ENCODE measurements at places on chromosomes 2 and 18.

- no peak for DNase-seq
- no peaks in the 10 kb centered on the region for H3K27me3 ChIP-seq
- H3K36me3 ChIP-seq: no peaks in the 10 kb centered on the region
- peaks cover 10% of the 10 kb centered on the region for H3K4me1 ChIP-seq
These were observed 46.6 kb upstream of the ZBTB7C start for GRCh38 chr18:48455555-48456478.

DNA sequence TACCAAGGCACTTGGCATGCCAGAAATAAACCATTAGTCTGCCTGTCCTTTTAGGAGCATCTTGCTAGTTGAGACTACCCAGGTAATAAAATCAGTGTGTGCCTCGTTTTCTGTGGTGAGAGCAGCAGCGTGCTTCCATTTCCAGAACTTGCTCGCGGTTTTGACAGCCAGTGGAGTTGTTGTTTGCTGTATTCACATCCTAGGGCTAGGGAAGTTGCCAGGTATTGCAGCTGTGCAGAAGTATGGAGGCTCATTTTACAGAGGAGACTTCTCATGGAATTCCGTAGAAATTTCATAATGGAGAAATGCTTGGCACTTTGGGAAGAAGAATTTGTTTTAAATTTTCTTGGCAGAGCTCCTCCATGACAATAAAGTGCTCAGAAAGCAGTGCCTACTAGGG, 1355.1 kb upstream of the ZEB2 start:
- H3K27me3 ChIP-seq: no peaks in the 10 kb centered on the region
- no peak for DNase-seq
- no peaks in the 10 kb centered on the region for H3K36me3 ChIP-seq

DNA sequence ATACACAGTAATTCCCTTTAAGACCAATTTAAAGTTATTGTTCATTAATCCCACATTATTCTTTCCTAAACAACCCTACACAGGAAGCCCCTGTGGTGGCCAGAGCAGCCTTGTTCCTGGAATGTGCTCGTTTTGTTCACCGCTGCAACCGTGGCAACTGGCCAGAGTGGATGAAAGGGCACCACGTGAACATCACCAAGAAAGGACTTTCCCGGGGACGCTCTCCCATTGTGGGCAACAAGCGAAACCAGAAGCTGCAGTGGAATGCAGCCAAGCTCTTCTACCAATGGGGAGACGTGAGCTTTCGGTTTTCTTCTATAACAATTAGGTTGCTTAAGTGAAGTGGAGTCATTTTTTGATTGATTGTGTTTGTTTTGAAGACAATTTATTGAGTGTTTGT, 101.0 kb downstream of the UNC80 start:
- no peak overlapping the region for H3K27ac ChIP-seq
- H3K4me1 ChIP-seq: no peaks in the 10 kb centered on the region
- H3K27me3 ChIP-seq: no peaks in the 10 kb centered on the region
- no peak overlapping the region for H3K4me3 ChIP-seq
- H3K36me3 ChIP-seq: no peaks in the 10 kb centered on the region
- no peak for DNase-seq

DNA sequence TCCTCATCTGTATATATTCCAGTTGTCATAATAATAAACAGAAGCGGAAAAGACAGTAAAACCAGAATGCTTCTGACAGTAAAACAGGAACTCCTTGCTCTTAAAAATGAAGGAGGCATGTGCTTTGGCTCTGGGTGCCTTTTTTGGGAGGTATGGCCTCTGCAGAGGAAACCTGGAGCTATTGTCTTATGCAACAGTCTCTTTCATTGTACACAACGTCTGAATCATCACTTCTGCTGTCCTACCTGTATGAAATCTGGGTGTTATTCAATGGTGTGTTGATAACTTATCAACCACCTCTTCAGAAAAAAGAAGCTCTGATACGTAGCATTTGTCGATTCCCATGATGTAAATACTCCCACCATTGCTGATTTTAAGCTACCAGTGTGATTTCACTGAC, 64.8 kb downstream of the CDCA7 start:
- no peaks in the 10 kb centered on the region for H3K36me3 ChIP-seq
- H3K4me3 ChIP-seq: no peak overlapping the region
- H3K4me1 ChIP-seq: no peaks in the 10 kb centered on the region
- H3K27me3 ChIP-seq: no peaks in the 10 kb centered on the region

- no peaks in the 10 kb centered on the region for H3K36me3 ChIP-seq
- H3K4me1 ChIP-seq: no peaks in the 10 kb centered on the region
- H3K4me3 ChIP-seq: no peak overlapping the region
- no peak for DNase-seq
- no peak overlapping the region for H3K27ac ChIP-seq
These were observed 34.0 kb upstream of the SESTD1 start for GRCh38 chr2:179298666-179299065.

GRCh38 chr2:42930025-42930581, 137.7 kb upstream of the HAAO start:
- no peak overlapping the region for H3K4me3 ChIP-seq
- no peaks in the 10 kb centered on the region for H3K4me1 ChIP-seq
- no peak overlapping the region for H3K27ac ChIP-seq
- no peaks in the 10 kb centered on the region for H3K36me3 ChIP-seq
- no peaks in the 10 kb centered on the region for H3K27me3 ChIP-seq
- no peak for DNase-seq

GRCh38 chr18:11669948-11670275, 19.2 kb upstream of the GNAL start:
- no peak overlapping the region for H3K4me3 ChIP-seq
- no peaks in the 10 kb centered on the region for H3K36me3 ChIP-seq
- no peaks in the 10 kb centered on the region for H3K4me1 ChIP-seq
- no peaks in the 10 kb centered on the region for H3K27me3 ChIP-seq

DNA sequence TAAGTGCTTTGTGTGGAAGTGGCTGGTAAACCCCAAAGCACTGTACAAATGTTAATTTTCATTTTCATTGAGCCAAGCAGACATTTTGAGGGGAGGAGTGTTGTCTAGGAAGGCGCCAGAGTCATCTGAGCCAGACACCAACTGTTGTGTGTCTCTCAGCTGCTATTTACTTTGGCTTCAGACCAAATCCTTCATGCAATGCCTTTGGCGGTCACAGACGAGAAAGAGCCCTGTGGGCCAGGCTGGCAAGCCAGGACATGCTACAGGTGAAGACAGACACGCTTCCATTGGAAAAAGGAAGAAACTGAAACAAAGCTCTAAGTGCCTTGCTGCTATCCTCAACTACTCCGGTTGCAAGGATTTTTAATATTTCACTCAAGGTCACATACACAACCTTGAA, 115.4 kb upstream of the CDC42EP3 start:
- H3K27me3 ChIP-seq: 0 out of 2 replicates have a peak, but pooled peaks cover 4% of the 10 kb centered on the region
- H3K4me3 ChIP-seq: no peak overlapping the region
- no peaks in the 10 kb centered on the region for H3K4me1 ChIP-seq
- no peak overlapping the region for H3K27ac ChIP-seq
- H3K36me3 ChIP-seq: no peaks in the 10 kb centered on the region
- no peak for DNase-seq

DNA sequence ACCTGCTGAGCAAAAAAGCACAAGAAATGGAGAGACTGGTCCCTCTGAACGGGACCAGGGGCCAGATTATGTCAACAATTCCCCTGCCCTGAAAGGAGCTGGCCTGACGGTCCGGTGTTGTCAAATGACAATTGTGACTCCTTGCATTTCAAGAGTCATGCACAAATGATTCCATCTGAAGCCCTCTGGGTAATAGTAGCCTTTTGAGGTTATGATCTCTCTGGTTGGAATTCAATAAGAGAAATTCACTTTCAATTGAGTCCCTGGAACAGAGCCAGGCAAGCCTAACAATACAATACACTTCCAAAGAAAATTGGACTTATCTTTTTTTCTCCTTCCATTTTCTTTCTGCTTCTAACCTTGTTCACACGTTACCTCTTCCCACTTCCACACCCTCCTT, 116.9 kb downstream of the C1D start:
- no peaks in the 10 kb centered on the region for H3K4me1 ChIP-seq
- H3K27me3 ChIP-seq: no peaks in the 10 kb centered on the region
- DNase-seq: no peak
- no peaks in the 10 kb centered on the region for H3K36me3 ChIP-seq
- H3K4me3 ChIP-seq: no peak overlapping the region

DNA sequence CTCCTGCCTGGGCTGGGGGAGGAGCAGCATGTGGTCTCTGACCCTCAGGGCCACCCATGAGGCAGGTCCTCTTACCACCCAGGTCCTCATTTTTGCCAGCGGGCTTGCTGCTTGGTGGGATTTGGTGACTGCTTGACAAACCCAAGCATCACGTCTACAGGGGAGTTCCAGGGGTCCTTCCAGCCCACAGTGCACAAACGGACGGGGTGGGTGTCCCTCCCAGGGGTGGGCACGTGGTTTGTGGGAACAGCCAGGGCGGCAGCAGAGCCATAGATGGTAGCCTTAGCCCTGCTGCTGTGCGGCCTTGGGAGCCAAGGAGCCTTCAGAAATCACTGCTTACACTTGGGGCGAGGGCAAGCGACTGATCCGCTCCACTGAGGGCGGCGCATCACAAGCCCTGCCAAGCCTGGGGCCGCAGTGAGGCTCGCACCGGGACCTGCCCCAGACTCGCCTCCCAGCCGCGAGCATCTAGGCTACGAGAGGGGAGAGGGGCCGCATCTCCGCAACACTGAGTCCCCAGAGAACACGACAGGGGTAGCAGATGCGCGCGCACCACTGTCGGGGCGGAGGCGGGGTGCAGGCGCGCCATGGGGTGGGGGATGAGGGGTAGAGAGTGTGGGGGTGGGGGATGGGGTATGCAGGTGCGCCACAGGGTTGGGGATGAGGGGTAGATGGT, 36.9 kb downstream of the SNED1 start:
- 0 out of 2 replicates have a peak, but pooled peaks cover 2% of the 10 kb centered on the region for H3K27me3 ChIP-seq
- H3K4me3 ChIP-seq: no peak overlapping the region
- H3K36me3 ChIP-seq: no peaks in the 10 kb centered on the region
- peaks cover 52% of the 10 kb centered on the region for H3K4me1 ChIP-seq
- peak; percentile 63 for DNase-seq
- peak overlapping the region; percentile 19 for H3K27ac ChIP-seq

GRCh38 chr2:48347712-48348111, 182.2 kb upstream of the STON1 start:
- no peak for DNase-seq
- H3K36me3 ChIP-seq: peaks cover 44% of the 10 kb centered on the region

DNA sequence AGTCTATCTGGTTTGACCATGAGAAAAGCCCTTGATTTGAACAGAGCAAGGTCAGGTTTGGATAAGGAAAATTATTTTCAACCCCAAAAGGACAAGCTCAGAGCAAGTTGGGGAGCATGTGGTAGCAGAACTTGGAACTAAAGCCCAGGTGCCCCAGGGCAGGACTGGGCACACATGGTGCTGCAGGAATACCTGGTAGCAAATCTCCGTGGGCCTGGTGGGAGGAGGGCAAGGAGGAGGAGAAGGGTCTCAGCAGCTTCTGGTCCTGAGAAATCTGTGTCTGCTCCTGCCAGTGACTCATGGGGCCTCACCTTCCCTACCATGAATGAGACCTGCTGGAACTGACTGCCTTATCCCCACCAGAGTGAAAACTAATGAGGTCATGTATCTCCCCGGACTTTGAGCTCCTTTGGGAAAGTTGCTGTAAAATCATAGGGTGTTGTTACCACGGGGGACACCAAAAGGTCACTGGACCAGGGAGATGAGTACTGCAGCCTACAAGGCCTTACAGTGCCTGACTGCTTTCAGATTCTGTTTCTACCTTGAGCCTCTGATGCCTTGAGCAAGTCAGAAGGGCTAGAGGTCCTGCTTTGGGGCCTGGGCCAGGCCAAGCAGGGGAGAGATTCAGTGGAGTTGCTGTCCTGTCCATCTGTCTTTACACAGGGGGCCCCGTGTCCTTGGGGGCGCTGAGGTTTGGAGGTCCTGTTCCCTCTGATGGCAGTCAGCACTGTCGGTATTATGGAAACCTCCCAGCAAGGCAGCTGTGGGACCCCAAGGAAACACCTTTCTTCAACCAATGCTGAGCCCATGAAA, 304.0 kb downstream of the MYCN start:
- no peaks in the 10 kb centered on the region for H3K27me3 ChIP-seq
- no peak overlapping the region for H3K4me3 ChIP-seq
- H3K27ac ChIP-seq: no peak overlapping the region
- no peak for DNase-seq
- no peaks in the 10 kb centered on the region for H3K4me1 ChIP-seq
- H3K36me3 ChIP-seq: no peaks in the 10 kb centered on the region

DNA sequence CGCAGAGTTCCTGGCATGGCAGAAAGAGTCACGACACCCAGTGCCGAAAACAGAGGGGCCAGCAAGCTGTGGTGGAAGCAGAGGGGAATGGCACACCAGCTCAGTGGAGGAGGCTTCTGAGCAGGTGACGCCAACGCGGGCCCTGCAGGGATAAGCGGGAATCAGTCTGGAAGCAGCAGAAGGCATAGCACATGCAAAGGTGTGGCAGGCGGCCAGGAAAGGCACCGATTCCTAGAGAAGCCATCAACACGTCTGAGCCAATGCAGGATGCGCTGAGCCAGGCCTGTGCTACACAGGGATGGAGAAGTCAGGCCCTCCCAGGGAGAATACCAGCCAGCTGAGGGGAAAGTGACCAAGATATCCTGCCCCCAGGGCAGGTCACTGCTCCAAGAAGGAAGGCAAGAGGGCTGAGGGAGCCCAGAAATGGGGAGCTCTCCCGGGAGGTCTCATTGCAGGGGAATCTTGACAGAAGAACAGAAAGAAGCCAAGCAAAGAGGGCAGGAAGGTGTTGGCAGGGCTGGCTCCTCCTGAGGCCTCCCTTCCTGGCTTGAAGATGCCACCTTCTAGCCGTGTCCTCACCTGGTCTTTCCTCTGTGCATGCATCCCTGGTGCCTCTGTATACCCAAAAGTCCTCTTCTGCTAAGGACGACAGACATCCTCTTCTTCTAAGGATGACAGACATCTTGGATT, 16.3 kb downstream of the TEX51 start:
- DNase-seq: peak; percentile 22
- H3K4me1 ChIP-seq: no peaks in the 10 kb centered on the region
- H3K36me3 ChIP-seq: no peaks in the 10 kb centered on the region
- no peak overlapping the region for H3K4me3 ChIP-seq
- H3K27me3 ChIP-seq: no peaks in the 10 kb centered on the region
- H3K27ac ChIP-seq: no peak overlapping the region

GRCh38 chr2:2547451-2547850, 216.4 kb upstream of the MYT1L start:
- no peaks in the 10 kb centered on the region for H3K36me3 ChIP-seq
- no peaks in the 10 kb centered on the region for H3K4me1 ChIP-seq
- no peak for DNase-seq
- no peak overlapping the region for H3K27ac ChIP-seq
- H3K27me3 ChIP-seq: no peaks in the 10 kb centered on the region

DNA sequence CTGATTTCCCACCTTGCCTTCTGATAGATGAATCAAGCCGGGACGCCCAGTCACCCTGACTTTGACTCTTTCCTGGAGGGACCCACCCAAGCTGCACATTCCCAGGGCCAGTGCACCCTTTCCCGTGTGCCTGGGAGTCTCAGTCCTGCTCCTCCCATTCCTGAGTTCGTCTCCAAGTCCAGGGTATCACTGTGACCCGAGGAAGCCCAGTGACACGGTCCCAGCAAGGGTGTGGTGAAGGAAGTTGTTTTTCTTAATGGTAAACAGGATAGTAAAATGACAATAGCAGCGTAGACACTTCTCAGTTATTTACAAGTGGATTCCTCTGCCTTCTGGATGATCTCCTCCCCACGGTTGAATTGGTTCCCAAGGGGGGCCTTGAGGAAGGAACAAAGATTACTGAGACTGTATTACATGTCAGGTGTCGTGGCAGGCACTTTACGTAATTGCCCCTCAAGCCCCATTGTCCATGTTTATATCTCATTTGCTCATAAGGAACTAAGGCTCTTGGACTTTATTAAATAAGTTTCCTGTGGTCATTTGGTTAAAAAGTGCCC, 123.3 kb downstream of the PRKCE start:
- 0 out of 2 replicates have a peak, but pooled peaks cover 10% of the 10 kb centered on the region for H3K36me3 ChIP-seq
- DNase-seq: no peak
- H3K27me3 ChIP-seq: no peaks in the 10 kb centered on the region
